Esophagus muscularis mucosa (tissue), 4 donors: ENCODE measurements at places on chromosomes 13 and 19. TPM values are rescaled to one million over a fixed set of nuclear protein-coding genes. Genes with fewer than 3 reads are reported as not detected.

The ZNF616 gene
- total RNA-seq = 6.6 TPM

The UBXN6 gene
- 190 TPM for total RNA-seq

The PRKCSH gene
- total RNA-seq = 81.0 TPM

The TEX101 gene
- not detected for total RNA-seq

The GPR180 gene
- total RNA-seq = 4.7 TPM

The ZNF560 gene
- total RNA-seq = not detected

The CEACAM7 gene
- total RNA-seq = not detected

The PGLYRP2 gene
- not detected for total RNA-seq

The GSK3A gene
- 40.7 TPM for total RNA-seq

The OR7G3 gene
- total RNA-seq = not detected

The MYO1F gene
- 7.2 TPM for total RNA-seq

The C13orf42 gene
- not detected for total RNA-seq

The CGB1 gene
- total RNA-seq = not detected

The SSC5D gene
- total RNA-seq = 41.2 TPM

The IQCN gene
- 1.4 TPM for total RNA-seq

The FAM216B gene
- not detected for total RNA-seq

The ZNF627 gene
- 10.2 TPM for total RNA-seq

The U2AF1L4 gene
- total RNA-seq = 20.5 TPM

The ZNF177 gene
- total RNA-seq = 2.1 TPM

The GPC5 gene
- total RNA-seq = 0.42 TPM

The KCTD15 gene
- 117 TPM for total RNA-seq

The NHLRC3 gene
- 9.6 TPM for total RNA-seq

The CACNG7 gene
- not detected for total RNA-seq

The SERTAD3 gene
- total RNA-seq = 47.2 TPM

The IGFL4 gene
- not detected for total RNA-seq

The ADM5 gene
- 3.5 TPM for total RNA-seq

The ZNF772 gene
- total RNA-seq = 11.5 TPM

The FBXO27 gene
- 14.1 TPM for total RNA-seq

The TSHZ3 gene
- total RNA-seq = 22.0 TPM

The IL17D gene
- total RNA-seq = 7.1 TPM

The PEG3 gene
- total RNA-seq = 10.3 TPM

The ABCC4 gene
- total RNA-seq = 6.3 TPM

The PRDX2 gene
- 275 TPM for total RNA-seq

The ZNF525 gene
- 10.6 TPM for total RNA-seq

The C19orf12 gene
- total RNA-seq = 52.9 TPM

The ZNF699 gene
- total RNA-seq = 14.2 TPM
